ENCODE measurements at places on chromosomes 7 and 10. TPM values are rescaled to one million over a fixed set of nuclear protein-coding genes. Genes with fewer than 3 reads are reported as not detected.

Gene ABLIM1
- total RNA-seq, result 276 TPM

Gene CDH23
- total RNA-seq, result 4.0 TPM

Gene GPC2
- total RNA-seq, result 4.9 TPM

Gene CHN2
- 15.1 TPM for total RNA-seq

Gene PFKFB3
- total RNA-seq, result 199 TPM

Gene NT5C3A
- 1.2 TPM for total RNA-seq

Gene MKX
- 21.0 TPM for total RNA-seq

Gene CFAP70
- 0.29 TPM for total RNA-seq

- no peaks in the 10 kb centered on the region for H3K27me3 ChIP-seq
- H3K27ac ChIP-seq, result no peak overlapping the region
- no peaks in the 10 kb centered on the region for H3K36me3 ChIP-seq
- H3K4me1 ChIP-seq, result no peaks in the 10 kb centered on the region
Observed at GRCh38 chr7:79741684-79742083, 288.2 kb upstream of the MAGI2 start.

GRCh38 chr10:48981310-48981907, 41.8 kb upstream of the LRRC18 start:
- no peak overlapping the region for H3K27ac ChIP-seq
- peak; percentile 71 for DNase-seq
- H3K27me3 ChIP-seq, result no peaks in the 10 kb centered on the region
- no peaks in the 10 kb centered on the region for H3K36me3 ChIP-seq
- no peak overlapping the region for H3K4me3 ChIP-seq

GRCh38 chr10:16816830-16817124, 447 bp downstream of the RSU1 start:
- H3K27ac ChIP-seq, result peak overlapping the region; percentile 84
- peak overlapping the region; percentile 81 for H3K4me3 ChIP-seq
- H3K27me3 ChIP-seq, result no peaks in the 10 kb centered on the region
- DNase-seq, result no peak

DNA sequence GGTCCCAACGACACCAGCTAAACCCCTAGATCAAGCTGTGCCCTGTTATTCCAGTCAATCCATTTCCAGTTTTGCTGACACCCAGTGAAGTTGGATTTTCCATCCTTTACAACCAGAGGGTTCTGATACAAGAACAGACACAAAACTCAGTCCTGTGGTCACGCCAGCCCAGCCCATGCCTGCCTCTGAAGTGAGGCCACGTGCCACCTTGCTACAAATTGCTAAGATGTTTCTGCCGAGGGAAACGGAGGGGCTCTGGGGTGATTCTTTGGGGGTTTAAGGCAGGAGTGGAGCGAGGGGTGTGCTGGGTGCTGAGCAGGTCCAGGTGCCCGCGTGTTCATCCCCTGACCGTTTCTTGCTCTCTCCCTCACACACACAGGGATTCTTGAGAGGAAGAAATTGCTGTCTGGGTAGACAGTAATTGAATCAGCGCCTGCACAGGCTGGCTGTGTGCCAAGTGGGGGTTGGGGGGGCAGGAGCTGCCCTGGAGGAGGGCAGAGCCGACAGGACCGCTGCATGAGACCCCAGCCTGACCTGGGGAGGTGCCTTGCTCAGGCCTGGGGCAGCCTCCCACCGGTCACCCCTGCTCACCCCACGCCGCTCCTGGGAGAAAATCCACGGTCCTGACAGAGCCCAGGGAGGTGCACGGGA, 38.1 kb downstream of the ADAP1 start:
- H3K27me3 ChIP-seq, result no peaks in the 10 kb centered on the region
- no peak overlapping the region for H3K27ac ChIP-seq
- no peak for DNase-seq
- peaks cover 37% of the 10 kb centered on the region for H3K4me1 ChIP-seq
- H3K4me3 ChIP-seq, result no peak overlapping the region

GRCh38 chr7:96949766-96950165, 55.6 kb upstream of the DLX6 start:
- no peaks in the 10 kb centered on the region for H3K36me3 ChIP-seq
- no peaks in the 10 kb centered on the region for H3K27me3 ChIP-seq
- no peak overlapping the region for H3K27ac ChIP-seq
- no peak for DNase-seq
- H3K4me1 ChIP-seq, result peaks cover 9% of the 10 kb centered on the region

- peaks cover 7% of the 10 kb centered on the region for H3K4me1 ChIP-seq
- DNase-seq, result no peak
- peaks cover 65% of the 10 kb centered on the region for H3K36me3 ChIP-seq
- no peaks in the 10 kb centered on the region for H3K27me3 ChIP-seq
- no peak overlapping the region for H3K4me3 ChIP-seq
Observed at GRCh38 chr7:102407910-102408309, 11.7 kb downstream of the PRKRIP1 start.

DNA sequence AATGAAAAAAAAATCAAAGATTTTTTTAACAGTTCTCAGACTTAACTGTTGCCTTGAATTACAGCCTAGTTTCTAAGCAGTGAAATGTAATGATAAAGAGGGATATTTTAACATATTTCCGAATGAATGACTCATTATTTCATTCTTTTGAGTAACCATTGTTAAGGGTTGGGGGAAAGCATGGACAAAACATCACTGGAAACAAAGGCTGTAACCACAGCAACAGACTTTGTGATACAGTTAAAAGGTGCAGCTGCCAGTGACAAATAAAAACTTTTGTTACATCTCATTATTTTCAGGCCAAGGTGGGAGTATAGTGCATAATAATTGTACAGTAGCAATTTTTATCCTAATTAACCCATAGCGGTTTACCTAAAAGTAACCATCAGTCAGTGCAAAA, 172.6 kb downstream of the LRRTM3 start:
- H3K27ac ChIP-seq, result no peak overlapping the region
- peak; percentile 14 for DNase-seq
- H3K4me3 ChIP-seq, result no peak overlapping the region
- H3K36me3 ChIP-seq, result no peaks in the 10 kb centered on the region
- H3K27me3 ChIP-seq, result no peaks in the 10 kb centered on the region

DNA sequence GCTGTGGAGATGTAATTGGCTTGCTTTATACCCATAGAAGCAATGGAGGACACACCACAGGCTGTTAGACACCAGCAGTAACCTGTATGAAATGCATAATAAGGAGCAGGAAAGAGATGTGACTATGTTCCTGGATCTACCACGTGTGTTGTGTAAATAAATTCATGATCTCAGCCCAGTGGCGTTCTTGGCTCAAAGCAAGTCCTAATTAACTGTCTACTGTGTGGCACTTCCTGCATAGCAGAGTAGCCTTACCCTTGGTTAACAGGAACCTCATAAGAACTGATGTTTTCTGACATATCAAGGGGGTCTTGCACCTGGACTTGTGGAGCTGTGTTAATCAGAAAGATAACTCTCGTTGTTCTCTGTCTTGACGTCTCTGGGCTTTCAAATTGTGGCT, 25.7 kb upstream of the FAM180A start:
- DNase-seq, result no peak
- H3K4me3 ChIP-seq, result no peak overlapping the region
- peaks cover 27% of the 10 kb centered on the region for H3K4me1 ChIP-seq
- H3K27ac ChIP-seq, result peak overlapping the region; percentile 57

DNA sequence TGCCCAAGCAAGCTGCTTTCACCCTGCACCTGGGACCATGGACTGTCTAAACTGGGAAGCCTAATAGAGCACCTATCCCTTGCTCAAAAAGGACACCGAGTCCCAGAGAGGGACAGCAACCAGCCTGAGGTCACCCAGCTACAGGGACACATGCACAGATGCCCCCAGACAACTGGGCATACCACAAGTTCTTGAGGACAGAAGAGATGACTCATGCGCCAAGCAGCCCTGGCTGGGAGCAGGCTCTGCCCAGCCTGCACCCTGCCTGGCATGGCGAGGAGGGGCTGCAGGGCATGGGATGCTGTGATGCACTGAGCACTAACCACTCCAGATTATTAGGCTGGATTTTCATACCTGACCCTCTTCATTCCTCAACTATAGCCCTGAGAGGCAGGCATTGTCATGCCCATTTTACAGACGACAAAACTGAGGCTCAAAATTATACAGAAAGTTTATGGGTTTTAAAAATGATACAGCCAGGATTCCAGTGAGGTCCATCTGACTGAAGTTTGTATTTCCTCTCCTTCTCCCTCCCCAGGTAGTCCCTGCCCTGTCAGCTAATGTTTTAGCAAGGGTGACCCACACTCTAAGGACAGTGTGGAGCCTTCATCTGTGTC, 289.3 kb upstream of the ZMIZ1 start:
- H3K27ac ChIP-seq, result no peak overlapping the region
- no peaks in the 10 kb centered on the region for H3K27me3 ChIP-seq
- H3K4me1 ChIP-seq, result peaks cover 40% of the 10 kb centered on the region
- H3K4me3 ChIP-seq, result no peak overlapping the region
- no peaks in the 10 kb centered on the region for H3K36me3 ChIP-seq

DNA sequence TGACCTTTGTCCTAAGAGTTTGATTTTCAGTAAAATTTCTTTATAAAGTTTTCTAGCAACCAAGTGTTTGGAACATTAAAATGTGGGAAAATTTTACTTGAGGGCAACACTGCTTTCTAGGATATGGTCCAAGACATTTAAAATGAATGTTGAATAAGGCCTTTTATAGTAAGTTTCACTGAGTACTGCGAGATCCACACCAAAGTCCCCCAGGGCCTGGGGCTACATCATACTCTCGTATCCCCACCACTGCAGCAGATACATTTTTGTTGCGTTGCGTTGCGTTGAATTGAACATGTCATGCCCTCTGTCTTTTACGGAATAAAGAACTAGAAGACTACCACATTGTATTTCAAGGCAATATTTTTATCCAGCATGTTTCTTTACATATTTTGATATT, 44.5 kb downstream of the PRTFDC1 start:
- H3K4me3 ChIP-seq, result no peak overlapping the region
- H3K36me3 ChIP-seq, result no peaks in the 10 kb centered on the region
- DNase-seq, result no peak
- H3K4me1 ChIP-seq, result peaks cover 4% of the 10 kb centered on the region

GRCh38 chr7:123120286-123120685, 79.5 kb downstream of the SLC13A1 start:
- no peaks in the 10 kb centered on the region for H3K27me3 ChIP-seq
- no peak overlapping the region for H3K27ac ChIP-seq
- no peak for DNase-seq
- H3K4me3 ChIP-seq, result no peak overlapping the region

- H3K27me3 ChIP-seq, result no peaks in the 10 kb centered on the region
- H3K27ac ChIP-seq, result no peak overlapping the region
- no peaks in the 10 kb centered on the region for H3K36me3 ChIP-seq
- H3K4me1 ChIP-seq, result peaks cover 4% of the 10 kb centered on the region
- DNase-seq, result no peak
Observed at GRCh38 chr10:45553155-45553554, 119.4 kb downstream of the ZFAND4 start.

DNA sequence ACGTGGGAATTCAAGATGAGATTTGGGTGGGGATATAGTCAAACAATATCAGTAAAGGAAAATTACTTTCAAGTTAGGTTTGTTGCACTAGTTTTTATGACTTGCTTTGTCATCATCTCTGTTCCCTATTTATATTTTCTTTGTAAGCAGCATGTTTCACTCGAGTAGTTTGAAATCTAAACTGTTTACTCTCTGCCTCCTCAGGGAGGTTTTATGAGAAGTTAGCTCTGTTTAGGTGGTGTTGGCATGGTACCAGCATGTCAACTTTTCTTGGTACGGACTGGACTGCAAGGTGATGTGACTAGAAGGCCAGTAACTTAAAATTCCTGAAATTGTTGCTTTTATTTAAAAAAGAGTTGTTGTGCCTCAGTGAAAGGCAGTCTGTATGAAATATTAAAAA, 59.2 kb upstream of the MTPN start:
- DNase-seq, result no peak
- H3K4me1 ChIP-seq, result peaks cover 5% of the 10 kb centered on the region
- no peak overlapping the region for H3K4me3 ChIP-seq
- no peak overlapping the region for H3K27ac ChIP-seq

GRCh38 chr7:155191137-155191536, 106.5 kb upstream of the INSIG1 start:
- peaks cover 50% of the 10 kb centered on the region for H3K27me3 ChIP-seq
- DNase-seq, result no peak
- H3K27ac ChIP-seq, result no peak overlapping the region
- peaks cover 4% of the 10 kb centered on the region for H3K4me1 ChIP-seq
- no peaks in the 10 kb centered on the region for H3K36me3 ChIP-seq
- no peak overlapping the region for H3K4me3 ChIP-seq

- DNase-seq, result no peak
- H3K27me3 ChIP-seq, result no peaks in the 10 kb centered on the region
- H3K27ac ChIP-seq, result no peak overlapping the region
- H3K4me3 ChIP-seq, result no peak overlapping the region
- no peaks in the 10 kb centered on the region for H3K36me3 ChIP-seq
- no peaks in the 10 kb centered on the region for H3K4me1 ChIP-seq
Observed at GRCh38 chr7:37933018-37933566, 12.7 kb downstream of the EPDR1 start.

- peak; percentile 66 for DNase-seq
- H3K4me1 ChIP-seq, result peaks cover 16% of the 10 kb centered on the region
- H3K36me3 ChIP-seq, result no peaks in the 10 kb centered on the region
- peaks cover 15% of the 10 kb centered on the region for H3K27me3 ChIP-seq
- H3K27ac ChIP-seq, result peak within 1 kb of the TSS; percentile 63
- peak within 1 kb of the TSS; percentile 71 for H3K4me3 ChIP-seq
Observed at GRCh38 chr10:96720422-96721206, at the start of gene PIK3AP1. TSS of gene PIK3AP1 (minus strand) at chr10:96720514. CDS start at chr10:96720394, 120 bp downstream.

GRCh38 chr7:49781996-49782395, 8.6 kb downstream of the VWC2 start:
- no peak overlapping the region for H3K27ac ChIP-seq
- H3K27me3 ChIP-seq, result no peaks in the 10 kb centered on the region
- DNase-seq, result no peak
- no peak overlapping the region for H3K4me3 ChIP-seq
- no peaks in the 10 kb centered on the region for H3K4me1 ChIP-seq
- no peaks in the 10 kb centered on the region for H3K36me3 ChIP-seq

GRCh38 chr10:86449926-86450558, 71.5 kb downstream of the WAPL start:
- no peak for DNase-seq
- peaks cover 86% of the 10 kb centered on the region for H3K36me3 ChIP-seq
- no peak overlapping the region for H3K4me3 ChIP-seq
- no peaks in the 10 kb centered on the region for H3K27me3 ChIP-seq

DNA sequence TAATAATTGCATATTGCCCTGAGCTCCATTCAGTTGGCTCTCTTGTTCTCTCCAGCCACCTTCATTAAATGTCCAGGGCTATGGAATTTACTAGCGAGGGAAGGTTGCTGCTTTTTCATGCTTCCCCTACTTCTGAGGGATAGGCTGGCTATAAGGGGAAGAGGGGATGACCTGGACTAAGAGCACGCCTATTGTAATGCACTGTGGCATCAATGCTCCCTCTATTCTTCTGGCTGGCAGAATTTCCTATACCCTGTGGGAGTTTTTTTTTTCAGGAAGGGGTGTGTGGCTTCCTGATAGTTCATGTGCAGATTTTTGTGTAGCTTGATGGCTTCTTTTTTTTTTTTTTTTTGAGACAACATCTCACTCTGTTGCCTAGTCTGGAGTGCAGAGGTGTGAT, 155.8 kb downstream of the SND1 start:
- no peaks in the 10 kb centered on the region for H3K27me3 ChIP-seq
- H3K4me3 ChIP-seq, result no peak overlapping the region
- no peaks in the 10 kb centered on the region for H3K4me1 ChIP-seq

GRCh38 chr7:31850066-31850465, 163.1 kb downstream of the PPP1R17 start:
- H3K4me3 ChIP-seq, result no peak overlapping the region
- no peaks in the 10 kb centered on the region for H3K27me3 ChIP-seq
- no peaks in the 10 kb centered on the region for H3K4me1 ChIP-seq

- H3K4me1 ChIP-seq, result no peaks in the 10 kb centered on the region
- no peak overlapping the region for H3K4me3 ChIP-seq
- H3K27ac ChIP-seq, result no peak overlapping the region
- no peaks in the 10 kb centered on the region for H3K36me3 ChIP-seq
- H3K27me3 ChIP-seq, result no peaks in the 10 kb centered on the region
- DNase-seq, result no peak
Observed at GRCh38 chr7:94247970-94248369, 146.7 kb upstream of the COL1A2 start.

- H3K27ac ChIP-seq, result peak within 1 kb of the TSS; percentile 93
- H3K27me3 ChIP-seq, result no peaks in the 10 kb centered on the region
- H3K4me1 ChIP-seq, result peaks cover 26% of the 10 kb centered on the region
Observed at GRCh38 chr7:92836489-92836999, at the start of gene CDK6. TSS of gene CDK6 (minus strand) at chr7:92836573. CDS start at chr7:92833323, 3,250 bp downstream.
